ENCODE measurements at places on chromosomes 13 and 19. TPM values are rescaled to one million over a fixed set of nuclear protein-coding genes. Genes with fewer than 3 reads are reported as not detected.

DNA sequence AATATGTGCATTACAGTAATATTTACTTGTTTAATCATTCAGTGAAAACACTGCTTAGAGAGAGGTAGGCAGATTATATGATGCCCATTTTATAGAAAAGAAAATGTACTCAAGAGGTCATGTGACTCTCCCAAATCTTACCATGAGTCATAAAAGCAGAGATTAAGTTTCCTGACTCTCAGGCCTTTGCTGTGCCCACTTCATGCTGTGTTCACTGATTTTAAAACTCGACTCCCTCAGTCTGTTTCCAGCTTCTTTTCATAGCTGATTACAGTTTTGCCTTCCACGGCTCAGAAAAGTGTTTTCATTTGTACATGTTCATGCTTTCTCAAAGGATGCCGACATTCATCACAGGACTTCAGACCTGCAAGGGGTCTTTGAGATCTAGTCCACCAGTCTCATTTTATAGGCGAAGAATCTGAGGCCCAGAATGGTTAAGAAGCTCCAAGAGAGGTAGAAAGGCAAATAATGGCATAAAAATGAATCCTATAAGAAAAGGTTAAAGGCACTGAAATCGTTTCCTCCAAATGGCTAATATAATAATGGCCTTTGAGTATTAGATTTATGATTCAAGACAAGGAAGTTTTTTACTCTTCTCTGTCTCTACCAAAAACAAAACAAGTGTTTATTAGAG lies 9.0 kb upstream of the IPO5 start:
- DNase-seq: no peak

- peak; percentile 33 for DNase-seq
Observed at GRCh38 chr19:36488846-36489117, 579 bp downstream of the ZNF566 start.

The ZNF480 gene
- 11.4 TPM for total RNA-seq

DNA sequence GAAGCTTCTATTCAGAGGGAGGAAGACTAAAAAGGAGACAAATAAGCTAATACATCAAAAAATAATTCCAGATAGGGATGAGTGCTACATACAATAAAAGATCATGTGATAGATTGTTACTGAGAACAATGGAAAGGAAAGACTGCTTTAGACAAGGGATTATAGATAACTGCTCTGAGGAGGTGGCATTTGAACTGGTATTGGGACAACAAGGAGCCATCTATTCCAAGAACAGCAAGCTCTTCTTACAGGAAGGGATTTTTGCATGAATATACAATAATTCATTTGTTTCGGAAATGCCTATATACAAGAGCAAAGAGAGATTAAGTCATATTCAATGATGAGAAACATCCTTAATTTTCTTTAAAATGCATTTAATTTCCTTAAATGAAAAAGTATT lies 540.5 kb upstream of the KLF12 start:
- no peak for DNase-seq

GRCh38 chr19:13155472-13156359 lies 5.5 kb downstream of the IER2 start:
- peak; percentile 71 for DNase-seq

DNA sequence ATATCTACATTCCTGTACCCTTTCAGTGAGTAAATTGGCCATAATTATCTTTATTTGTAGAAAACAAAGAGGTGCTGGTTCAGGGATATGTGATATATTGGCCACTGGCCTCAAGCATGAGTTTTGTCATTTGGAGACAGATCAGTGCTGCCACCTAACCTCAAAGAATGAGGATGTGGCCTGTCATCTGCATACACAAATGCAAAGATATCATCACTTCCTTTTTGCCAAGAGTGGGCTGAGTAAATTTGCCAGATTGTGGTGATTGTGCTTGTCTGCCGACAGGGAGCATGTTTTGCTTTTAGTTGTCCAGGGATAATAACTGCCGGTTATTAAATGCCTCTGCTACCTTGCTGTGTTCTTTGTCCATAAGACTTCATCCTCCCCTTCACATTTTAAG lies 44.2 kb downstream of the WASF3 start:
- no peak for DNase-seq

The IRS2 gene
- total RNA-seq: 10.6 TPM

The FXYD3 gene
- not detected for total RNA-seq

The PRX gene
- total RNA-seq: 1.2 TPM

GRCh38 chr19:58374200-58374599 lies 6.6 kb downstream of the ZNF837 start:
- no peak for DNase-seq

DNA sequence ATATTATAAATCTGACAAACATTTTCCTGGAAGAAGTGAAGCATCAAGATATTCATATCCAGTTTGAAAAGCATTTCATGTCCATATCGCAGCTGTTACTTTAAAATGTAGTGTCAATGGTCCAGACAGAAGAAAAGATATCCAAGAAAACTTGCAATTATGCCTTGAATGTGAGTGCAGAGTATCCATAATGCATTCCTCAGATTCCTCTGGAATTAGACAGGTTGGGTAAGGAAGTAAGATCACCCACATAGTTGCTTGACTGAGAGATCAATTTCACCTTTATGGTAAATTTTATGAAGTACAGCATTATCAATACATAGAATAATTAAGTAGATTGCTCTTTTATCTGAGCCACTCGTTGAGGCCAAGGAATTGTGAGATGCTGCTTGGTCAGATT lies 327.0 kb upstream of the SLITRK5 start:
- DNase-seq: no peak

The PEG3 gene
- total RNA-seq: 49.7 TPM

DNA sequence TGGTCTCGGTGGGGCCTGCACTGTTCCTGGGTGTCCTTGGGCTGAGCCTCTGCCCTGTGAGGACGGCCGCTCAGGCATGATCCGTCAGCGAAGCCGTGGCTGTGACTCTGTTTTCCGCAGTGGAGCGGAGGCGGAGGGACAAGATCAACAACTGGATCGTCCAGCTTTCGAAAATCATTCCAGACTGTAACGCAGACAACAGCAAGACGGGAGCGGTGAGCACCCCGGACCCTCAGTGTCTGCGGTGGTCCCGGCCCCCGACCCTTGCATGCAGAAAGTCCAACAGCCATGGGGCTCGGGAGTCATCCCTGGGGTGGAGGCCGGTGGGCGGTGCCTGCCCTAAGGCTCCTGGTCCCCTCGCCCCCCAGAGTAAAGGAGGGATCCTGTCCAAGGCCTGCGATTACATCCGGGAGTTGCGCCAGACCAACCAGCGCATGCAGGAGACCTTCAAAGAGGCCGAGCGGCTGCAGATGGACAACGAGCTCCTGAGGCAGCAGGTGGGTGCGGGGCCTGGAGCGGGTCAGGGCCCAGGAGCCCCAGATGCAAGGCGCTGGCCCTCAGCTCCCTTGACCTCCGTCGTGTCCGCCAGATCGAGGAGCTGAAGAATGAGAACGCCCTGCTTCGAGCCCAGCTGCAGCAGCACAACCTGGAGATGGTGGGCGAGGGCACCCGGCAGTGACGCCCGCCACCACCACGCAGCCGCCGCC lies 3.6 kb upstream of the HAMP start:
- DNase-seq: no peak

GRCh38 chr13:90049989-90050671 lies 1297.4 kb upstream of the MIR17HG start:
- DNase-seq: no peak

The TBXA2R gene
- 0.41 TPM for total RNA-seq

GRCh38 chr13:29923554-29924481 lies 73.4 kb upstream of the UBL3 start:
- DNase-seq: no peak

GRCh38 chr13:95564733-95565291 lies 12.3 kb downstream of the CLDN10 start:
- no peak for DNase-seq

GRCh38 chr13:35260316-35260715 lies 216.2 kb downstream of the MAB21L1 start:
- DNase-seq: no peak

The CASP14 gene
- not detected for total RNA-seq

DNA sequence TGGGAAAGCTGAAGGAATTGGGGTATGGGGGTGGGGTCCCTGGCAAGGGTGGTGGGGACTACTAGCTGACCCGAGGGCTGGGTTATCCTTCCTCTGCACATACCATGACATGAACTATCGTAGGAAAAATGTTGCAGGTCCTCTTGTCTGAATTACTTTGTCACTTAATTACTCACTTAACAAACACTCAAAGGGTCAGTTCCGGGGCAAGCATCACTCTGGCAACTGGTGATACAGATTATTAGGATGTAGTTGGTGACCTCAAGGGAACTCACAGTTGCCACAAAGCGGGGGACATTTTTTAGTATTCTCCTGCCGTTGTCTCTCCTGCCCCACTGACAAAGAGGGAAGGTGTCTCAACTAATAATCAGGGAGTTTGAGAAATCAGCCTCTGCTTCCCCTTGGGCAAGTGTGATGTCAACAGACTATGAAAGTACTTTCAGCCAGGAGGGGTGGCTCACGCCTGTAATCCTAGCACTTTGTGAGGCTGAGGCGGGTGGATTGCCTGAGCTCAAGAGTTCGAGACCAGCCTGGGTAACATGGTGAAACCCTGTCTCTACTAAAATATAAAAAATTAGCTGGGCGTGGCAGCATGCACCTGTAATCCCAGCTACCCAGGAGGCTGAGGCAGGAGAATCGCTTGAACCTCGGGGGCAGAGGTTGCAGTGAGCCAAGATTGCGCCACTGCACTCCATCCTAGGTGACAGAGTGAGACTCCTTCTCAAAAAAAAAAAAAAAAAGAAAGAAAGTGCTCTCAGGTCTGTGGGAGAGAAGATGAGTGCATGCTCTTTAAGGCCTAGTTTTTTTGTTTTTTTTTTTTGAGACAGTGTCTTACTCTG lies 10.3 kb downstream of the DNAJB1 start:
- no peak for DNase-seq

DNA sequence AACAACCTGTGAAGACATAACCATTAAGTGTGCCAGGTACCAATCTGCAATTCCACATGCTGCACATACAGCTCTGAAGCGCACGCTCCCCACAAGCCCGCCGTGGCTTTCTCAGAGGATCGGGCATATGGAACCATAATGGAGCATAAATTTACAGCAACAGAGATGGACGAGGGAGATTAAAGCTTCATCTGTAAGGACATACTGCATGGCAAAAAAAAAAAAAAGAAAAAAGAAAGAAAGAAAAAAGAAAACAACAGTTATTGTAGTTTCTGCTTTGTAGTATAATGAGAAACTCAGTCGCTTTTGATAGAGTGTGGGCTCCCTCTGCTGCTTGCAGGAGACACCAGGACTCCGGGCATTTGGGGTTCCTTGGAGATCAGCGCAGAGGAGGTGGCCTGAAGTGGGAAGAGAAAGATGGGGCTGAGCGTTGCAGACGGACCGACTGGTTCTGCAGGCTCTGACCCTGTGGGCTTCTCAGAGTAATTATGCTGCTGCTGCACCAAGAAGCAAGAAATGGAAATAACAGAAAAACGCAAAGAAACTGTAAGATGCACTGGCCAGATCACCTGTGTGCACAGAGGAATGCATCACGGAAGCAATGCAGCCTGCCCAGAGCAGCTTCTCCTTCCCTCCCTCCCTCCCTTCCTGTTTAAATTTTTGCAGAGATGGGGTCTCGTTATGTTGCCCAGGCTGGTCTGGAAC lies 10.8 kb upstream of the PDCD5 start:
- DNase-seq: peak; percentile 58

Data from frontal cortex (tissue), 4 donors.